ENCODE measurements at places on chromosomes 7 and 10.

GRCh38 chr10:48945441-48946130 is 5.9 kb upstream of the LRRC18 start:
- DNase-seq, result no peak

- no peak for DNase-seq
These were observed 473.4 kb downstream of the PTPRN2 start for GRCh38 chr7:158114056-158114850.

DNA sequence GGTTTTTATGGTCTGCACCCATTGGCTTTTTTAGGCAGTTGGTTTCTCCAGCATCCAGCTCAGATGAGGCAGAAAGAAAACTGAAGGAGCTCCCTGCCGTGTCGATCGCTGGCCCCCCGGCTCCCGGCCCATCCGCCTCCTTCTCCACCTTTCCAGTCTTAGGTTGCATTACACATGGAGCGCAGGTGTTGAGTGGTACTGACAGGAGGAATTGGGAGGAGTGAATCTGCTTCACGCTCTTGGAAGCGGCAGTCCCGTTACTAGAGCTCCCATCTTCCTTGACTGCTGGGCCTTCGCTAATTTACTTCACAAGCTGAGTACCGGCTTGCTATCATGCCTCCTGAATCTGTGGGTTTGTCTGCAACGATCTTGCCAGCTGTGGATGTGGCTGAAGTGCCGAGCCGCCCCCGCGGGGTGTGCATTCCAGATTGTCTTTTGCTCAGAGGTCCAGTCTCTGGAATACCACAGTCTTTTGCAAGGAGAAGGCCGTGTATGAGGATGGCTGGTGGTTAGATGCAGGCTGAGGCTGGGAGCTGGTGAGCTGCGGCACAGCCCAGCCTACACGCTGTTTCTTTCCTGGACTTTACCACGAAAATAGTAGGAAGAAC is 17.1 kb downstream of the IQCE start:
- DNase-seq, result no peak

DNA sequence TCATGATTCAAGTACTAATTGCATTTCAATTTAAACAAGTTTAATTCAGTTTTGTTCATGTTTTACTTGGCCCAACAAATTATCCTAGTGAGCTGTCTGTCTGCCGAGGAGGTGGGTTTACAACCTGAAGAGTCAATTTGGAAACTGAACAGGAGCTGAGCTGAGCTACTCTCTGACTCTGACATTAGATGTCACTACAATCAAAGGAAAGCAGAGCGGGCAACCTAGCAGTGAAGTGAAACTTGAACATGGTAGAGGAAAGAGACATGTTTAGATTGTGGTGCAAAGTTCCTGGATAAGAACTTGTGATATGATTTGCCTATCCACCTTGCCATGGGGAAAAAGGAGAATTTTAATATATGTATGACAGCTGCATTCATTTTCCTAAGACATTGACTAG is 9.6 kb upstream of the AGR3 start:
- DNase-seq, result no peak

- DNase-seq, result no peak
These were observed 92.5 kb upstream of the IKZF1 start for GRCh38 chr7:50212016-50212325.

DNA sequence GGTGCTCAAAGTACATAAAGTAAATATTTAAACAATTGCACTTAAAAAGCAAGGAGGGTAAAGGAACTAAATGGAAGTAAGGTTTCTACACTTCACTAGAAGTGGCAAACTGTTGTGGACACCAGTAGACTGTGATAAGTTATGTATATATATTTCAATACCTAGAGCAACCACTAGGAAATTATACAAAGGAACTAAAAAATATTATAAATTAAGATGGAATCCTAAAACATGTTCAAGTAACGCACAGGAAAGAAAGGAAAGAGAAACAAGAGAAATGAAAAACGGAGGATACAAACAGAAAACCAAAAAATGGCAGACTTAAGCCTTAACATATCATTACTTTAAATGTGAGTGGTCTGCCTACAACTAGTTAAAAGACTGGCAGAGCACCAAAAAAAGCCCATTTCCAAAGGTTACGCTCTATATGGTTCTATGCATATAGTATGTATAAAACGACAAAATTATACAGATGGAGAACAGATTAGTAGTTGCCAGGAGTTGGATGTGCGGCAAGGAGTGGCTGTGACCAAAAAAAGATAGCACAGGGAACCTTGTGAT is 19.0 kb downstream of the VPS41 start:
- no peak for DNase-seq

DNA sequence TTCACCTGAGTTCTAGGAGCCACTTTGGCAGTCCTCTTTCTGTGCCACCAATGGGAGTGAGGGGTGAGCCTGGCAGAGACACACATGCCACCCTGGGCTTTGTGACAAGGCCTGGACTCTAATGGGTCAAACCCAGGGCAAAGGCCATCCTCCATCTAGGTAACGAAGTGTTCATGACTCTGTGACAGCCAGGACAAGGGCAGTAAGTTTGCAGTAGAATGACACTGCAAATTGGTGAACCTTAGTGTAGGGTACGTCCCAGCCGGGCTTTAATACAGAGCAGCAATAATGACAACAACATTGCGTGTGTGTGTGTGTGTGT is 43.3 kb downstream of the PAPSS2 start:
- no peak for DNase-seq

- DNase-seq, result no peak
These were observed 221.0 kb upstream of the FZD1 start for GRCh38 chr7:91043186-91043585.

DNA sequence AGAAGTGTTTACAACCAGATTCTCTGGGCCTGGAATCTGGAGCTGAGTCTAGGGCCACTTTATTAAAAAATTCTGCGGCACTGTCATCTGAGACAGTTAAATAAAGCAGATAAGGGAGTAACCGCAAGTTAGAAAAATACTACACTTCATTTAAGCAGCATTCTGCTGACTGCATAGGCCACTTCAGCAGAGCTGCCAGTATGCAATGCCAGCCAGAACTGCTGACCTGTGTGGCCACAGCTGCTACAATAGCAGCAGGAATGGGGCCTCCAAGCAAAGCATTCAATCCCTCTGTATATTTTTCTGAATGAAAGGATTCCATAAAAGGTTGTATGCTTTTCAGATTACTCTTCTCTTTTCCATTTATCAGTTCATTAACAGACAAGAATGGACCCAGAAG is 136.0 kb downstream of the COL28A1 start:
- no peak for DNase-seq

DNA sequence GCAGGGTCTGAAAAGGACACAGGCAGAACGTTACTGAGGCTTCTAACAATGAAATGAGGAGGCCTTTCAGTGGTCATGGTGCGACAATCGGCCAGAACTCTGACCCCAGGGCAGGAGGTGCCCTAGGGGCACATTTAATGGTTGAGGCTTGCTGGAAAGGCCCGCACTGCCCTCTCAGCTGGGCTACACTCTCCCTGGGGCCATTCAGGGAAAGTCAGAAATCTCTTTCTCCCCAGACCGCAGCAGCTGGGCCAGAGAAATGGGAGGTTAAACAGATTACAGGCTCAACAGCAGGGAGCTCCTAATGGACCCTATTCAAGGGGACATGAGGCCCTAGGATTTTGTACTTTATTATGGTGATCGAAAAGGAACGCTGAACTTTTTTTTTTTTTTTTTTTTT is 85.6 kb upstream of the FGFR2 start:
- no peak for DNase-seq

- DNase-seq, result no peak
These were observed 5.4 kb downstream of the VWC2 start for GRCh38 chr7:49778731-49779270.

DNA sequence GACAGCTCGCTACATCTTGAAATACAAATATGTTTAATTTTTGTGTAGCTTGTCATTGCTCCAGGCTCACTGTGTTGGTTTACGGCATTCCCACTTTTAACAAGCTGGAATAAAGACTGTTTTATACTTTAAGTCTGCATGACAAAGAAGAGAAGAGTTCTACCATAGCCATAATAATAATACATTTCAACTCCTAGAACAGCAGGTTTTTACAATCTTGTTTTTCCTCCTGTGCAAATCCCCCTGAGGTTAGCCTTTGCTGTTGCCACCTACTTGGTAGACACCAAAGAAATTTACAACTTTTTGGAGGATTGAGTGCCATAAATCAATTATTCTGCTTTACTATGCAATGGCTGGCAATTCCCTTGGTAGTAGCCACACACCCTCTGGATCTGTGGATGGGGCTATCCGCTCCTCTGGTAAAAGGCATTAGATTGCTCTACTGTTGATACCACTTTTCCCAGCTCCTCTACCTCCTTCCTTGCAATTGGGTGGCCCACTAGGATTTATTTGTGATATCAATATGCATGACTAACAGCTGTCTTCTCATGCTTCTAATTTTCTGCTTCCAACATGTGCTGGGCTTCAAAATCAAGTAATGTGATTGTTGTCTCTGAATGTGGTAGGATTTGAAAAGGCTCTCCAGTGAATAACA is 60.2 kb downstream of the SFMBT2 start:
- no peak for DNase-seq

DNA sequence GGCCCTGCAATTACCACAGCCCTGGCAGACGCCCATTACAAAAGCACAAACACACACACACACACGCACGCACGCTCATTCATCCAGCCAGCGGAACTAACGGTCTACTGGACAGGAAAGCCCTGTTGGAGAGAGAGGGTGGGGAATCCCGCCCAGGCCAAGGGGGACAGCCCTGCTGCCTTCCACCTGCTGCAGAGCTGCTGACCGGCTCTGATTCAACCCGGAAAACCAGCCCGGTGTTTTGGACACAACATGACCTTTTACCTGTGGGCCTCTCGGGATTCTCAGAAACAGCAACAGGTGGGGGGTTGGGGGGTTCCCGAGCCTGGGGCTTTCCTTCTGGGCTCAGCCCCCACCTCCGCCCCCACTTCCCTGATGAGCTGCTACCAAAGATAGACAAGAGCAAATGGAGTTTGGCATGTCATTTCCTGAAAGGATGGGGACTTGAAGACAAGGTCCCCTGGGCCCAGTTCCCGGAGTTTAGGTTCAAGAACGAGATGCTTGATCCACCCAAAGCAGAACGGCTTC is 18.5 kb upstream of the SERPINE1 start:
- no peak for DNase-seq

- no peak for DNase-seq
These were observed 843.3 kb downstream of the GATA3 start for GRCh38 chr10:8897769-8898168.

- no peak for DNase-seq
These were observed 50.8 kb downstream of the ZNF503 start for GRCh38 chr10:75350791-75351190.

- DNase-seq, result no peak
These were observed 24.4 kb downstream of the TRUB1 start for GRCh38 chr10:114962441-114962840.

- DNase-seq, result no peak
These were observed 5.7 kb upstream of the TAS2R40 start for GRCh38 chr7:143216151-143216550.

GRCh38 chr10:132438091-132439024 is 41.4 kb downstream of the PWWP2B start:
- no peak for DNase-seq

DNA sequence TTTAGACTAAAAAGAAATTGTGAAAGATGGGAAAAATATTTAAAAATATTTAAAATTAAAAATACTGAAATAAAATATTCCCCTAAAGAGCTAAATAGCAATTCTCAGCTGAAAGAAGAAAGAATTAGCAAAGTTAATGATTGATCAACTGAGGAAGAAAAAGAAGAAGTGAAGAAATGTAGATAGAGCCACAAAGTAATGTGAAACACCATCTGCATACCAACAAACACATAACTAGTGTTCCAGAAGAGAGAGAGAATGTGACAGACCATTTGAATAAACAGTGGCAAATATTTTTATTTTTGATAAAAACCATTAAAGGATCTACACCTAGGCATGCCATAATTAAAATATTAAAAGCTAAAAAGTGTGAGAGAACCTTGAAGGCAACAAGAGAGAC is 784.5 kb upstream of the ZWINT start:
- DNase-seq, result no peak

- no peak for DNase-seq
These were observed 257.6 kb upstream of the NPY start for GRCh38 chr7:24026351-24026750.

DNA sequence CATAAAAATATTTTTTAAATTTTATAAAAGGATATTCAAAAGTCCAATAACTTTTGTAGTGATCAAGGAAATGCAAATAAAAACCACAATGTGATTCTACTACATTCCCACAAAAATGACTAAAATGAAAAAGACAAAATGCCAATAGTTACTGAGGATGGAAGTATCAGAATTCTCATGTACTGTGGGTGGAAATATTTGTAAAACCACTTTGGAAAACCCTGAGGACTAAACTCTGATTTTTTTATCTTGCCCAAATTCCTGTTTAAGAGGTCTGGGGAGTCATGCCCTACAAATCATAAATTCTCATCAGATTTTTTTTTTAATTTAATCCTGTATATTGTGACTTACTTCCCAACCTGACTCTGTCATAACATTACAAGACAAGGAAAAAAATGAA is 9.8 kb upstream of the SEMA3D start:
- DNase-seq, result no peak

DNA sequence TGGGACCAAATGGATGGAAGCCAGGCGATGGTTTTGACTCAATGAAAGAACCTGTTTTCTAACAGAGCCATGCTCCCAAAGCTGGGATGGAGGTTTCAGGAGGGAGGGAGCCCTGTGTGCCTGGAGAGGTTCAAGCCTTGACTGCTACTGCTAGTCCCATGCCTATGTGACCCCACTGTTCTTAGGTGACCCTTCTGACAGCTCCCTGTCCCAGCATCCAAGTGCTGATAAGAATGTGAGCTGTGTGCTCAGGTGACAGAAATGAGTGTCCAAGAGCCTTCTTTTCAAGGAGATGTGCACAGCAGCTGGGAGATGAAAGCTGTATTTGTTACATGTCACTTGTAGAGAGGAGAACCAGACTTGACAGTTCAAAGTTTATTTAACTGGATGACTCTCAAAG is 595.4 kb downstream of the GALNT17 start:
- DNase-seq, result no peak

- no peak for DNase-seq
These were observed 6.1 kb upstream of the CAV2 start for GRCh38 chr7:116493449-116493848.

GRCh38 chr10:29828956-29829355 is 194.2 kb upstream of the SVIL start:
- no peak for DNase-seq

GRCh38 chr10:5334196-5334880 is 30.4 kb upstream of the UCN3 start:
- no peak for DNase-seq

GRCh38 chr7:20470082-20470481 is 139.4 kb downstream of the ITGB8 start:
- no peak for DNase-seq

DNA sequence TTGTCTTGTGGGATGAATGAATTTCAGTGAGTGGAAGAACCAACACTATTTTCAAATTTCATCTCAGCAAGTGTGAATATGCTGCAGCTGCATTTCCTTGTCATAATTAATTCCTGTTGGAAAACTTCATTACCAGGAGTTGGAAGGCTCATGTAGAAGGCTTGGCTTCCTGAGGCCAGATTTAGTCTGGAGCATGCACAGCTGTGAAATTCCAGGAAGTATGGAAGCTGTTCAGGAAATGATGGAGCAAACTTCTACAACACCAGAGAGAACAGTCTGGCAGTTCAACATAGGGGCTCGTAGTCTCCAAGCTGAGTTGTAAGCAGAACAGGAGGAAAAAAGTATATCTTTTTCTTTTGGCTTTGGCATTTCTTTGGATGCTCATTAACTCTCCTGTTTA is 1439.9 kb upstream of the CELF2 start:
- DNase-seq, result no peak

GRCh38 chr7:103398483-103399127 is 47.4 kb downstream of the SLC26A5 start:
- no peak for DNase-seq

GRCh38 chr7:47549916-47550315 is 32.0 kb downstream of the TNS3 start:
- DNase-seq, result no peak

Measured in NCI-H1048 (cell line).